Stimulated activated CD4-positive, alpha-beta T cell treated with anti-CD3 and anti-CD28 coated beads, Interleukin-1b, Interleukin-23, amount 100 ng/mL, for 1 hour (primary cell): ENCODE measurements at places on chromosomes 3 and 15.

DNA sequence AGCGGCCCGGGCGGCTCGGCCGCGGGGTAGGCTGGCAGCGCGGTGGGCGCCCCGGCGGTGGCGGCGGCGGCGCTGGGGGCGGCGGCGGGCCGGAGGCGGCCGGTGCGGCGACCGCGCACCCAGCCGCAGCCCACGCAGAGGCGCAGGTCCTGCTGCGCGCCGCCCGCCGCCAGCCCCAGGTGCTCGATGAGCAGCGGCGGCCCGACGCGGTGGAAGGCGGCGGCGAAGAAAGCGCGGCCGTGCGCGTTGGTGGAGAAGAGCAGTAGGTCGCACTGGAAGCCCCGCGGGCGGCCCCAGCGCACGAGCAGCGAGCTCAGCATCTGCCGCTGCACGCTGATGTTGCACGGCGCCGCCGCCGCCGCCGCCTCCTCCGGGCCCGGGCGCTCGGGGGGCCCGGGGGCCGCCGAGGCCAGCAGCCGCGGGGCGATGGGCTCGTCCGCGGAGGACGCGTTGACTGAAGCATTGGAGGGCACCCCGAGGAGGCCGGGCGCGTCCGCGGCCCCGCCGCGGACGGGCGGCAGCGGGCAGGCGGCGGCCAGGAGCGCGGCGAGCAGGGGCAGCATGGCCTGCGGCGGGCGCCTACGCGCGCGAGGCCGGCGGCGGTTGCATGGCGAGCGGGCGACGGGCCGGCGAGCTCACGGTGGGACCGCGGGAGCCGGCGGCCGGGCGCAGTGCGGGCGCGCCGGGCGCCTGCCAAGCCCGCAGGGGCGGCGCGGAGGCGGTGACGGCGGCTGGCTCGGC, 452 bp downstream of the TMEM158 start:
- DNase-seq, result no peak

GRCh38 chr3:179036226-179036625, 35.4 kb downstream of the ZMAT3 start:
- no peak for DNase-seq

DNA sequence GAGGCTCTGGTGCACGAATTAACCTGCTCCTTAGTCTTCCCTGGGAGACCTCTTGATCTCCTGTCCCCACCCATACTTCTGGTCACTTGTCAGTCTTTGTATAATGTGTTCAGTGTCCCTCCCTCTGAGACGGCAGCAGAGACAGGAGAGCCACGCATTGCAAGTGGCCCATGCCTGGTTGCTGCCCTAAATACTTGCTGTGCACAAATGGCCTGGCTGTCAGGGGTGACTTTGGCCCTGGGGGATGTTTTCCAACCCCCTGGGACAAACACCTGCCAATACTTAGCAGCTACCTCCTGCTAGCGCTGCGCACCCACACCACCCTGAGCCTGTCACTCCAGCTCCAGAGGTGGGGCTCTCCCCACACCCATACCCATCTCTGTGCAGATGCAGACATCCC, 17.2 kb downstream of the KLF13 start:
- no peak for DNase-seq

DNA sequence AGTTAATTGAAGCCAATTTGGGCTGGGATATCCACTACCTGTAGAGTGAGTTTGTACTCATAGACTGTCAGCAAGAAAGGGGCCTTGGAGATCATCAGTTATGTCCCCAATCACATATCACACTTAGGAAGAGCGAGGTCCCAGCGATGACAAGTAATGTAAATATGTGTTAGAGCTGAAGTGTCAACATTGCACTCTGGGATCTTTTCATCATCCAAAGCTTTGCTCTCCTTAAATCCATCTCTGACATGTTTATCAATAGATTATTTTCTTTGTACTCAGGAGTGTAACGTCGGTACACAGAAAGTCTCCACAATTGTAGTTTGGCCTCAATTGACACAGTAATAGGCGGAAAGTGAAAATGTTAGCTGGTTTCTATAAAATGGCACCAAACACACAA, 113.7 kb upstream of the TPRG1 start:
- no peak for DNase-seq

DNA sequence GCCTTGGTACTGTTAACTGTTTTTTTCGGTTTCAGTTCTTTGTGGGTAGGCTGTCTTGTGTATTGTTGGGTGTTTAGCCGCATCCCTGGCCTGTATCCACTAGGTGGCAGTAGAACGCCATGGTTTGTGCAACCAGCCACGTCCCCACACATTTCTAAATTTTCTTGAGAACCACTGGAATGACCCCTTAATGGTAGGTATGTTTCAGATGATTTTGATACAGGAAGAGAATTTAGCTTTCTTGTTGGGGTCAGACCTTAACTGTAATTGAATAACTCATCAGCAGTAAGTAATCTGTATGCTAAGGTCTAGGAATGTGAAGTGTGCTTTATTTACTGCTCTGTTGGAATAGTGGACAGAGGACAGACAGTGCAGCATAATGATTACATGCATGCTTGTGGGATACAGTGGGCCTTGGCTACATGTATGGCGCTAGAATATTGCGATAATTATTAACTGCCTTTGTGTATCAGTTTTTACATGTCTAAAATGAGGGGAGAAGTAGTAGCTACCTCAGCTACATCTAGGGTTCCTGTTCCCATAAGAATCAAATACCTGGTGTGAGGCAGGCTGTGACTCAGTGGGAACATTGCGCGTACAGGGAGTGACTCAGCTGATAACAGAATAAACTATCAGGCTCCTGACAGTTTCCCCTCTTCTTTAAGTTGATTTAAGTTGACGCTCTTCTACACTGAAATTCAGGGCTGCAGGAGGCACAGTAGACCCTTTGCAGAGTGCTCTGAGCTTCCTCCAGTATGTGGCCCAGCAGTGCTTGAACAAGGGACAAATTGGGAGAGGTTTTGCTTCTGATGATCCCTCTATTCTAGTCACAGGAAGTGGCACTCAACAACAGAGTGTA, 25.0 kb upstream of the GPR171 start:
- peak; percentile 52 for DNase-seq

GRCh38 chr3:134352031-134352671, 22.1 kb downstream of the AMOTL2 start:
- no peak for DNase-seq

DNA sequence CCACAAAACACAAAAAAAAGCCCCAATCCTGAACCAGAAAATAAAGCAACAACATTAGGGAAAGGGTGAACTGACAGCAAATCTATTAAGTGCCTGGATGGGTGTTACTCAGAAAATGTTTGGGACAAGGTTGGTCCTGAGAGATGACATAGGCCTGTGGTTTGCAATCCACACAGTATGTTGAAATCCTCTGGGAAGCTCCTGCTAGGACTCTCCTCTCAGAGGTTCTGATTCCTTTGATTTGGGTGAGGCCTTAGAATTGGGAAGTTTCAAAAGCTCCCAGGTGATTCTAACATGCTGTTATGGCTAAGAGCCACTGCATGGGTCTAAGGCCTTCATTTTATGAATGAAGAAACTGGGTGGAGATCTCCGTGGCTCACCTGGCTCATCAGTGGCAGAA, 18.4 kb downstream of the CLDN1 start:
- no peak for DNase-seq

- DNase-seq, result no peak
Observed at GRCh38 chr3:15262021-15262420, 56.0 kb downstream of the CAPN7 start.

DNA sequence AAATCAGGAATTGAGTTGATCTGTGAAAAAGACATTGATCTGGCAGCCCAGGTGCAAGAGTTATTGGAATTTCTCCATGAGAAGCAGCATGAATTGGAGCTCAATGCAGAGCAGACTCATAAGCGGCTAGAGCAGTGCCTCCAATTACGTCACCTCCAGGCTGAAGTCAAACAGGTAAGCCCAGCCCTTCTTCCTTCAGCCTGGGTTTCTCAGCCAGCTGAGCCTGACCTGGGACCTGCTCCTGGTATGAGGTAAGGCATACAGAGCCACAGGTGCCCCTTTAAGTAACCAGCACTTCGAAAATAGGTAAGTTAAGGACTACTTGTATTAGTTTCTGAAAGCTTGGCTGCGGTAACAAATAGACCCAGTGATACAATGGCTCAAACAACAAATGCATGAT, 307.4 kb upstream of the UMPS start:
- DNase-seq, result no peak

DNA sequence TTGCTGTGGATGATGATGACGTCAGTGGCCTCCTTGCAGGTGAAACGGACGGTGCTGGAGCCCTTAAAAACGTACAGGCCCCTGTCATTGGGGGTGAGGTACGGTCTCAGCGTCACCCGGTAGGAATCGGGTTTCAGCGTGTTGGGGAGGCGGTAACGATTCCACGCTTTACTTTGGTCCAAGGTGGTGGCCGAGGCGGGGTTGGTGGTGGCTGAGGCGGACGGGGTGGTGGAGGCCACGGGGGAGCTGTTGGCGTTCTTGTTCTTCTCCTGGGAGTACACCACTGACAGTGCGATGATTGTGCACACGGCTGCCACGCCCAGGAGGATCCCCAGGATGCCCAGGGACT, 8.5 kb downstream of the ANPEP start:
- DNase-seq, result no peak

GRCh38 chr3:190286014-190286413, 36.2 kb downstream of the CLDN1 start:
- DNase-seq, result no peak

- no peak for DNase-seq
Observed at GRCh38 chr3:82048711-82049110, 287.3 kb upstream of the GBE1 start.

GRCh38 chr15:38876621-38877020, 312.0 kb upstream of the RASGRP1 start:
- no peak for DNase-seq

DNA sequence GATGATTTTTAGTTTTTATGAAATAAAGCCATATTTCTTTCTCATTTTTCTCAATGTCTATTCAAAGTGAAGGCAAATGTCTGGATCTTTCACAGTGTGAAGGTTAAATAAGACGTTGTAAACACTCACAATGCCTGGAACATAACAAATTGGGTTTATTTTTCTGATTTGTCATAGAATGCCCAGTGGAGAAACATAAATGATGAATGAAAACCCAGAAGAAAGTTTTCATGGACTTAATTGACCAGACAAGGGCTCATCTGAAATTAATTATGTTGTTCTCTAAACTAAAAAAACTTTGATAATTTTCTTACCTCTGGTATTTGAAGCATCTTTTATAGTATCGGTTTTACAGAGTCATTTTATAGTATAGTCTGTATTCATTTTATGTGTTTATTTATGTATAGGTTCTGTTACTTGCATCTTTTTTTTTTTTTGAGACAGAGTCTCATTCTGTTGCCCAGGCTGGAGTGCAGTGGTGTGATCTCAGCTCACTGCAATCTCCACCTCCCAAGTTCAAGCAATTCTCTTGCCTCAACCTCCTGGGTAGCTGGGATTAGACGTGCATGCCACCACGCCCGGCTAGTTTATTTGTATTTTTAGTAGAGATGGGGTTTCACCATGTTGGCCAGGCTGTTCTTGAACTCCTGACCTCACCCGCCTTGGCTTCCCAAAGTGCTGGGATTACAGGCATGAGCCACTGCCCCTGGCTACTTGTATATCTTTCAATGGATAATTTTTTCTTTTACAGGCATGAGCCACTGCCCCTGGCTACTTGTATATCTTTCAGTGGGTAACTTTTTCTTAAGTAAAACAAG, 15.1 kb upstream of the BNIP2 start:
- DNase-seq, result no peak

GRCh38 chr15:83845230-83845629, 191.3 kb downstream of the ADAMTSL3 start:
- no peak for DNase-seq

DNA sequence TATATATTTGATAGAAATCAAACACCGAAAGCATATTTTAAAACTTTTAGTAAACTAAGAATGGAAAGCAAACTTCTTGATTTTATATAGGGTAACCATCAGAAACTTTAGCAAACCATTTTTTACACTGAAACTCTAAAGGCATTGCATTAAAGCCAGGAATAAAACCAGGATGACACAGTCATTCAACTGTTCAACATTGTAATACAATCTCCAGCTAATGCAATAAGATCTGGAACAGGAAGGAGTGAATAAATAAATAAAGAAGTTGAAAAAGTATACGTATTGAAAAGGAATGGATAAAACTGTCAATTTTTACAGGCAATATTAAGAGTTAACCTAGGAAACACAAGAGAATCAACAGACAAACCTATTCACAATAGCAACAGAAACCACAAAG, 181.9 kb upstream of the TTC14 start:
- DNase-seq, result no peak
